ENCODE measurements at places on chromosomes 5 and 9. TPM values are rescaled to one million over a fixed set of nuclear protein-coding genes. Genes with fewer than 3 reads are reported as not detected.

ADRA1B gene
- 3.4 TPM for polyA plus RNA-seq

SLCO6A1 gene
- polyA plus RNA-seq = not detected

NR5A1 gene
- not detected for polyA plus RNA-seq

PCDHB16 gene
- 20.5 TPM for polyA plus RNA-seq

CCL27 gene
- polyA plus RNA-seq = 1.4 TPM

ARID3C gene
- polyA plus RNA-seq = not detected

GRCh38 chr5:176427971-176428370 lies 11.6 kb upstream of the CLTB start:
- DNase-seq = no peak

- DNase-seq = peak; percentile 59
Measured at GRCh38 chr5:163504079-163504931, 1.1 kb upstream of the MAT2B start.

DNA sequence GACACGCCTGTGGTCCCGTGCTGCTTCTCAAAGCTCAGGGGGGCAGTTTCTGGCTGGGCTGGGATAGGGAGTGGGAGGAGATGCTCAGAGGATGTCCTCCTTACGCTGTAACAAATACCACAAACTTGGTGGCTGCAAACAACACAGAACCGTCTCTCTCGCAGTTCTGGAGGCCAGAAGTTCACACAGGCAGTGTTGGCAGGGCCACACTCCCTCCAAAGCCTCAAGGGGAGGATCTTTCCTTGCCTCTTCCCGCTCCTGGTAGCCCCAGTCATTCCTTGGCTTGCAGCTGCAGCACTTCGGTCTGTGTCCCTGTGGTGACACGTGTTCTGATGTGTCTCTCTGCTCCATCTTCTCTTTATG lies 10.4 kb upstream of the ORM1 start:
- DNase-seq = no peak

DNA sequence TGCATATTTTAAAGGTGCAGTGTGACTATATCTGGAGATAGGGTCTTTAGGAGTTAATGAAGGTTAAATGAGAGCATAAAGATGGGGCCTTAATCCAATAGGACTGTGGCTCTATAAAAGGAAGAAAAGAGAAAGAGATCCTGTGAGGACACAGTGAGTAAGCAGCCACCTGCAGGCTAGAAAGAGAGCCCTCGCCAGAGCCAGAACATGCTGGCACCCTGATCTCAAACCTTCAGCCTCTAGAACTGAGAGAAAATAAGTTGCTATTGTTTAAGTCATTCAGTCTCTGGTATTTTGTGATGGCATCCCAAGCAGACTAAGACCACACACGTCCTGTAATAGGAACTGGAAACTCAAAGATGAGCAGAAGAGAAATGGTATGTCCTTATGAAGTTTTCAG lies 41.0 kb downstream of the RNF180 start:
- no peak for DNase-seq

- DNase-seq = no peak
Measured at GRCh38 chr9:130414081-130414731, 30.6 kb upstream of the ASS1 start.

- no peak for DNase-seq
Measured at GRCh38 chr5:75940418-75940817, 142.8 kb upstream of the SV2C start.

GRCh38 chr9:136527131-136527530 lies 18.7 kb downstream of the NOTCH1 start:
- no peak for DNase-seq

- no peak for DNase-seq
Measured at GRCh38 chr9:133269537-133270362, 5.3 kb downstream of the ABO start.

GRCh38 chr9:78714576-78714975 lies 417.7 kb downstream of the PSAT1 start:
- DNase-seq = no peak

All from brain (organoid and tissue), 16 donors.